MCF 10A (cell line): ENCODE measurements at places on chromosomes 4 and X.
A peak's percentile ranks its signal among the peaks of the same experiment; 100 is the strongest.

GRCh38 chr4:54423066-54423465 is 194.0 kb downstream of the PDGFRA start:
- peaks cover 32% of the 10 kb centered on the region for H3K27me3 ChIP-seq
- H3K4me1 ChIP-seq = no peaks in the 10 kb centered on the region
- no peak overlapping the region for H3K27ac ChIP-seq
- no peak for DNase-seq

DNA sequence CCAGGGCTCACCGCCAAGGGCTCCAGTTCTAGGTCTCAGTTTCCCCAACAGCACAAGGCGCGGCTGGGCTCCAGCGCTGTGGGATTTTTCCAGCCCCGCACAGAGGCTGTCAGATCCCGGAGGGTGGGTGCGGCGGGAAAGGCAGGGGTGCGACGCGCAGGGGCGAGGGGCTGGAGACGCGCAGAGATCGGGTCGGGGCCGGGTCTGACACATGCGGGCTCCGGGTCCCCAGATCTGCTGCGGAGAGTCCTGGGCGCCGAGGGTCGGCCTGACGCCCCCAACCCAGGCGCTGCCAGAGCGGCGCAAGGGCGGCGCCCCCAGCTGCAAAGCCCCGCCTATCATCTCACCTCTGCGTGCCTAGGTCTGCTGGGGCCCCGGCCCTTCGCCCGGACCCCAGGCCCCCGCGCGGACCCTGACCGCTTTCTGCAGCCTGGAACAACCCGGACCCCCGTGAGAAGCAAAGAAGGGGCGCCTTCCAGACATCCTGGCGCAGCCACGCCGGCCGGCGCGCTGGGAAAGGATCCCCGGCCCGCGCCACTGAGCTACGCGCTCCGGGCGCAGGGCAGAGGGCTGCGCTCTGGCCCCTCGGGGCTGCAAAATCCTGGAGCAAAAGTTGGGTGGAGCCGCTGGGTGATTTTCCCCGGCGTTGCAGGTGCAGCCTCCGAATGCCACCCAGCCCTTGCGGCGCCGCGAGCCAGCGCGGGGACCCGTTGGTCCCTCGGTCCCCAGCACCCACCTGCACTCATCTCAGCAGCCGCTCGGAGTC is 486 bp downstream of the ABLIM2 start:
- no peak overlapping the region for H3K27ac ChIP-seq
- peak overlapping the region; percentile 95 for H3K4me3 ChIP-seq
- DNase-seq = no peak
- H3K36me3 ChIP-seq = peaks cover 10% of the 10 kb centered on the region

DNA sequence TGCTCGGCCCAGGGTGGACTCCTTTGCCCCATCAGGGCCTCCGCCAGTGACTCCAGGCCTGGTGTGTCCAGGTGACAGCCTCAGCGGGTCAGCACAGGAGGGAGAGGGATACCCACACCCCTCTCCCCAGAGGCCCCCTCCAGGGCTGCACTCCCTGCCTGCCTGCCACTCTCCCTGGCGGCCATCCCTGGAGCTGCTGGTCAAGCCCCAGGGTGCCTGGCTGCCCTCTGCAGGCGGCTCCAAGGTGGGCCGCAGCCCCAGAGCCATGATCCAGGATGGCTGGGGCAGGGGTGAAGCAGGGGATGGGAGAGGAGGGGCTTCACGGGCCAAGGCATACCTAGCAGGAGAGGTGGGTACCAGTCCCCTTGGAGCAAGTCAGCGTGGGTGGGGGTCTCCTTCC is 3.8 kb downstream of the FGFRL1 start:
- H3K4me1 ChIP-seq = peaks cover 5% of the 10 kb centered on the region
- no peak overlapping the region for H3K27ac ChIP-seq
- H3K36me3 ChIP-seq = peaks cover 13% of the 10 kb centered on the region
- DNase-seq = no peak
- no peak overlapping the region for H3K4me3 ChIP-seq
- no peaks in the 10 kb centered on the region for H3K27me3 ChIP-seq

GRCh38 chr4:170014359-170015011 is 11.7 kb downstream of the MFAP3L start:
- no peaks in the 10 kb centered on the region for H3K4me1 ChIP-seq
- DNase-seq = peak; percentile 4
- H3K27ac ChIP-seq = no peak overlapping the region
- H3K27me3 ChIP-seq = no peaks in the 10 kb centered on the region
- no peaks in the 10 kb centered on the region for H3K36me3 ChIP-seq

GRCh38 chr4:88296413-88297211 is 12.3 kb upstream of the PPM1K start:
- H3K36me3 ChIP-seq = no peaks in the 10 kb centered on the region
- no peaks in the 10 kb centered on the region for H3K4me1 ChIP-seq
- H3K27ac ChIP-seq = no peak overlapping the region
- DNase-seq = no peak
- no peaks in the 10 kb centered on the region for H3K27me3 ChIP-seq

- no peak overlapping the region for H3K4me3 ChIP-seq
- H3K4me1 ChIP-seq = peaks cover 39% of the 10 kb centered on the region
- no peak for DNase-seq
- H3K36me3 ChIP-seq = peaks cover 21% of the 10 kb centered on the region
- peak overlapping the region; percentile 94 for H3K27ac ChIP-seq
Observed at GRCh38 chr4:76197031-76197743, 16.4 kb downstream of the SCARB2 start.

DNA sequence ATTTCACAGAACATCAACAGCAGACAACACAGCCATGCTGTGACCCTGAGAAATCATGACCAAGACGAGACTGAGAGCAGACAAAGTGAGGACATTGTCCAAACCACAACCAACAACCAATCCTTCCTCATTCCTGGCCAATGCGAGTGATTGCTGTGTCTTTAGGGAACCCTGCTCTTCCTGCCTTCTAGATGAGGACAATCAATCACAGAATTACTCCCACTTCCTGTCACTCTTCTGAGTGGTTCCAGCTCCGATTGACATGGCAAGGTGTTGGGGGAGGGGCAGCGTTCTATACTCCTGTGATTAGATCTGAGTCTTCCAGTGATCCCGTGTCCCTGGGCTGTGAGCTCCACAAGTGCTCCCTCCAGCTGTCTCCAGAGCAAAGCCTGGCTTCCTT is 227.8 kb downstream of the STIM2 start:
- DNase-seq = no peak
- H3K4me3 ChIP-seq = no peak overlapping the region
- no peaks in the 10 kb centered on the region for H3K36me3 ChIP-seq
- peaks cover 7% of the 10 kb centered on the region for H3K27me3 ChIP-seq
- no peak overlapping the region for H3K27ac ChIP-seq

DNA sequence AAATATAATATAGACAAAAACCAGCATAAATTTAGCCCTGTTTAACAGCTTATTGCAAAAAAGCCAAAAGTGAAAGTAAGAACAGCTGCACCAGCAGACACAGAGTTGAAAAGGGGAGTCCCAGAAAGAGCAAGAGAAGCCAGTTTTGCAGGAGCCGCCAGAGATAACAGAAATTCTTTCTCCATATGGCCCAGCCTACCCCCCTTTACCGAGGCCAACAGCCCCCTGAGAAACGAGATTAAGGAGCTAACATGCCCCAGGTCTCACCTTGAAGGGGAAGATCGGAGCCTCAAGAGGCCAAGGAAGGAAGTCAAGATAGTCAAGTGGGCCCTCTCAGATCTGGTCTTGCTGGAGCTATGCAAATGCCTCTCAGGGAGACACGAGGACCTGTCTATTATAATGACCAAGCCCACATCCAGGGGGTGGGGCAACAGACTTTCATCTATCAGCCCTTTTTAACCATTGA is 4.8 kb downstream of the ACOX3 start:
- H3K27ac ChIP-seq = peak overlapping the region; percentile 46
- H3K36me3 ChIP-seq = peaks cover 18% of the 10 kb centered on the region
- no peak for DNase-seq
- no peaks in the 10 kb centered on the region for H3K27me3 ChIP-seq
- peak overlapping the region; percentile 63 for H3K4me3 ChIP-seq

DNA sequence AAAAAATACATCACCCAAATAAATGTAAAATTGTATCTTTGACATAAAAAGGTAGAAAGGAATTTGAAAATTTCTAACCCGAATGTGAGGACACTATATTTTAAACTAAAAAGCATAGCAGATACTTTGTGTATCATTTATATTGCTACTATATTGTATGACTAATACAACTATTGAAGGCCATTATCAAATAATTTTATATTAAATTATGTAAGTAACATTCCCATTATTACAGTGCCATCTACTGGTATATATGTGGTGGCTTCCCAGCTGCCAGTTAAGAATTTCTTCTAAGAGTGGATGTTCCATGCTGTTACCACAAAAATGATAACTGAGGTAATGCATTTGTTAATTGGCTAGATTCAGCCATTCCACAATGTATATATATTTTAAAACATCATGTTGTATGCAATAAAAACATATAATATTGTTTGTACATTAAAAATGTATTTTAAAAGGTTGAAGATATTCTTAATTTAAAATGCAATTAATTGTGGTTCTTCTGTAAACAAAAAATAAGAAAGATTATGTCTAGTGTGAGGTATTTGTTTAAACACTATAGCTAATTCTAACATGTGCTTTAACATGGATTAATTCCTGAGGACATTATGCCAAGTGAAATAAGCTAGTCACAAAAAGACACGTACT is 65.3 kb downstream of the EGF start:
- no peak overlapping the region for H3K4me3 ChIP-seq
- H3K36me3 ChIP-seq = no peaks in the 10 kb centered on the region

DNA sequence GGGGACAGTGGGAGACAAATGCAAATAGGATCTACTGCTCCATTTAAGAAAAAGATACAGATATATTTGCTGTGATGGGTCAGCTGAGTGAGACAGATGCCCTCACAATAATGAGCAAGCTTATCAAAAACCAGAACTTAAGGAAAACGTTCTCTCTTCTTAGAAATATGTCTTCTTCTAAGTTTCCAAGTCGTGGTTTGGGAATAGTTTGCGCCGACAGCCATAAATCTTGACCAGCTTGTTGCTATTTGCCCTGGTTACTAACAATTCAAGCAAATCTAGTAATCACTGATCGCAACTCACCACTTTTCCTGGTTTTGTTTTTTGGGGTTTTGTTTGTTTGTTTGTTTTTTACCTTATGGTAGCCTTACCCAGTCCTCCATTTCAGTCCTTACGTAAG is 67.6 kb upstream of the GUCY1A1 start:
- no peak overlapping the region for H3K4me3 ChIP-seq
- DNase-seq = no peak
- no peaks in the 10 kb centered on the region for H3K27me3 ChIP-seq
- peaks cover 8% of the 10 kb centered on the region for H3K4me1 ChIP-seq
- H3K27ac ChIP-seq = no peak overlapping the region
- H3K36me3 ChIP-seq = no peaks in the 10 kb centered on the region

DNA sequence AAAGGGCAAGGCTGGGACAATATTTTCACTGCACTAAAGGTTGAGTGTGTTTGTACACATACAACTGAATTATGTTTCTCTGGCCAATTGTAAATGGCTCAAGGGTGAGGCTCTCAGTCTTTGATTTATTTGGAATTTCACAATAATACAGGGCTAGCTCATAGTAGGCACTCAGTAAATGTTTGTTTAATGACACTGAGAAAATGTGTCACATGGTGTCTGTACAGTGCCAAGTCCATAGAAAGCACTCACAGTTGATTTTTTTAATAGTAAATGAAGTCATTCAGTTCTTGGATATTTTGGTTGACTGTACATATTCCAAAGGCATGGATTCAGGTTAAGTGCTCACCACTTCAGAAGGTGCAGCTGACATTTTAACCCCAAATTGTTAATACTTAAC is 176.4 kb downstream of the IL1RAPL2 start:
- peaks cover 60% of the 10 kb centered on the region for H3K27me3 ChIP-seq
- no peak overlapping the region for H3K27ac ChIP-seq
- no peaks in the 10 kb centered on the region for H3K4me1 ChIP-seq
- H3K4me3 ChIP-seq = no peak overlapping the region

DNA sequence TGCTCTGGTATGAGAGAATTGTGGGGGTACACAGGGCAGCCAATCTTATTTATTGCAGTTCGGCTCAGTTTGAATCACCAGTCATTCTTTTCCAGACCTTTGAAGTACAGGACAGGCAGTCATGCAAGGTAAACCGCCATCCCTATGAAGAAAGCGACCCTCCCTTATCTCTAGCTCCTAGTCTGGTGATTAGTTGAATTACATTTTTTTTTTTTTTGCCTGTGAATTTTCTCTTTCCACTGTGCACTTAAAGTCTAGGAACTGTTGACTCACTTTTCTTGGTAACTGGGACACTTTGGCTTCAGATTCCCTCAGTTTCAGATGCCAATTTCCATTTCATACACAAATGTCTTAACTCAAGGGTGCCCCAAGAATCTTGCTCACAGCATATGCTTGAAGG is 82.4 kb upstream of the FAM9C start:
- H3K4me3 ChIP-seq = no peak overlapping the region
- H3K4me1 ChIP-seq = no peaks in the 10 kb centered on the region
- no peak for DNase-seq
- H3K27me3 ChIP-seq = peaks cover 22% of the 10 kb centered on the region

GRCh38 chrX:127190381-127190780 is 370.9 kb downstream of the PRR32 start:
- no peaks in the 10 kb centered on the region for H3K27me3 ChIP-seq
- no peaks in the 10 kb centered on the region for H3K36me3 ChIP-seq
- H3K4me1 ChIP-seq = no peaks in the 10 kb centered on the region
- no peak overlapping the region for H3K27ac ChIP-seq

DNA sequence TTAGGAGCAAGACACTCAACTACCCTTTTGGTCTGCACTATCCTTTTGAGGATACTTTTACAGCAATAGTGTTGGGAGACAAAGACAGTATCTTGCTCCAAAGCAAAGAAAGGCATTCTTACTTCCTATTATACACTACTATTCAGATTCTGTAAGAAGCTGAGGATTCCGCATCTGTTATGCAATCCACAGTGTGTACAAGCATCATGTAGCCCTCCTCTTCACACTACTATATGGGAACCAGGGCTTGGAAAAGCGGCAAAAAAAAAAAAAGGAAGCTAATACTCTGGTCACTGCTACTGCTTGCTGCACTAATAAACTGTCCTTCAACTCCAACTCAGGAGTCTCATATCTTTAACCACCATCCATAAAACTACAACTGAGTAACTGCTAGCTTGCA is 59.1 kb downstream of the FBXW7 start:
- H3K36me3 ChIP-seq = peaks cover 6% of the 10 kb centered on the region
- no peak overlapping the region for H3K27ac ChIP-seq
- H3K4me1 ChIP-seq = peaks cover 8% of the 10 kb centered on the region
- H3K27me3 ChIP-seq = no peaks in the 10 kb centered on the region
- DNase-seq = no peak
- H3K4me3 ChIP-seq = no peak overlapping the region

DNA sequence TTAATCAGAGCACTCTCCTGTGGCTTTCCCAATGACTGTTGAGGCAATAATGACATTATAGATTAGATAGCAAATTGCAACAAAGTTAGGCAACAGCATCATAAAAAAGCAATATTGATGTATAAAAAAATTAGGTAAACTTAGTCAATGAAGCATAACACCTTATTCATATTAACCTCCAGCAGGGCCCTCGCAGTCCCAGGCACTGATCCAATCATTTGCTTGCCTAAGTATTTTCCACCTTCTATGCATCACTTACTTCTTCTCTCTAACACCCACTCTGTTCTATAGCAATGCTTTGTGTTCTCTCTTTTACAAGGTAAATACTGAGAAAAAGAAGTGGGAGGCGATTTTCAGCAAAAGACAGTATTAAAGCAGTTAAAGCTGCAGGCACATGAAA is 833.5 kb upstream of the ADGRL3 start:
- no peak overlapping the region for H3K4me3 ChIP-seq
- no peaks in the 10 kb centered on the region for H3K27me3 ChIP-seq
- no peaks in the 10 kb centered on the region for H3K4me1 ChIP-seq
- H3K27ac ChIP-seq = no peak overlapping the region
- H3K36me3 ChIP-seq = no peaks in the 10 kb centered on the region
